ENCODE measurements at places on chromosomes 7 and 10.

DNA sequence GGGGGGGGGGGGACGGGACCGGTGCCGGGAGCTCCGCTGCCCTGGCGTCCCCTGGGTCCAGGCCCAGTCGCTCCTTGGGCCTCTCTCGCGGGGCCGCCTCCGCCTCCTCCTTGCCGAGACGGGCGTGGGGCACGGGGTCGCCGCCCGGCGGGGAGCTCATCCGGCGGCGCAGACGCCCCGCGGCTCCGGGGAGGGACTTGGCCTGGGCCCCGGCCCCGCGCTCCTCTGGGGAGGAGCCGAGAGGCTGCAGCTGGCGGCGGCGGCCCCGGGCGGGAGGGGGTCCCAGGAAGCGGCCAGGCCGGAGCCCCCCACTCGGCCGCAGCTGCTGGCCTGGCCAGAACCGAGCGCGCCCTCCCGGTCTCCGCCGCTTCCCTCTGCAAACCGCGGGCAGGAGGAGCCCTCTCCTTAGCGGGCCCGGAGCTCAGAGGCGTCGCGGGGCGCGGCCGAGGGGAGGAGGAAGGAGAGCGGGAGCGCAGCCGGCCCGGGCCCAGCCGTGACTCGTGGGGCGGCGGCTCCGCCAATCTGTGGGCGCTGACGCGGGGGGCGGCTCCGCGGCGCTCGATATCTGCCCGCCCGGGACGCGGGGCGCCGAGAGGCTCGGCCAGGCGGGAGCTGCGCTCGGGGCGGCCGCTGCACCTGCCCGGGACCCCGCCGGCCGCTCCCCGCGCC, at the start of gene FAM20C:
TSS of gene FAM20C (plus strand) at position 591 of the 669 bp plus-strand sequence. CDS start 629 bp downstream, outside the sequence.
- DNase-seq = peak; percentile 44

GRCh38 chr7:4159154-4159501, 523.0 kb upstream of the FOXK1 start:
- no peak for DNase-seq

GRCh38 chr10:88923520-88923919, 29.1 kb downstream of the ACTA2 start:
- DNase-seq = no peak

DNA sequence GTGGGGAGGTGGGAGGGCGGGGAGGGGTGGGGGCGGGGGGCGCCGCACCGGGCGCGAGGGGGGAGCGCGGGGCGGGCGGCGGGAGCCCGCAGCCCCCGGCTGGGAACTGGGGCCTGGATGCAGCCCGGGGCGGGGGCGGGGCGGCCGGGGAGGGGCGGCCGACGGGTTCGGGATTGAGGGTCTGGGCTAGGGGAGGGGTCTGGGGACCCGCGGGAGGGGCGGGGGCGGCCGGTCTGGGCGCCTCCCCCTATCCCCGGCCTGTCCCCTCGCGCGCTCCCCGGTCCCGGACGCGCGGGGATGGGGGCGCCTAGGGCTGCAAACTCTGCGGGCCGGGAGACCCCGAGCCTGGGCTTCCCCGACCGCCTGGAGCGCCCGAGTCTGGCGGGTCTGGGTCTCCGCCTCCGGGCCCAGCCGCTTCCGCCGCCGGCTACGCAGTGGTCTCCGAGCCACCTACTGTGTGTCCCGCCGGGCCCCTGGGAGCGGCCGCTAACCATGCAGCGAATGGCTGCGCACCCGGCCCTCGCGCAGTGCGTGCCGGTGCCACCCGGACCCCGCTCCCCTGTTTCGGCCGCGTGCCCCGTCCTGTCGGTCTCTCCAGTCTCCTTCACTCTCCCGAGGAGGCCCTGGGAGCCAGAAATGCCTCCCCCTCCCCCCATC, 375 bp upstream of the FGF8 start:
- no peak for DNase-seq

GRCh38 chr7:73341877-73342276, 13.9 kb downstream of the FKBP6 start:
- DNase-seq = no peak

DNA sequence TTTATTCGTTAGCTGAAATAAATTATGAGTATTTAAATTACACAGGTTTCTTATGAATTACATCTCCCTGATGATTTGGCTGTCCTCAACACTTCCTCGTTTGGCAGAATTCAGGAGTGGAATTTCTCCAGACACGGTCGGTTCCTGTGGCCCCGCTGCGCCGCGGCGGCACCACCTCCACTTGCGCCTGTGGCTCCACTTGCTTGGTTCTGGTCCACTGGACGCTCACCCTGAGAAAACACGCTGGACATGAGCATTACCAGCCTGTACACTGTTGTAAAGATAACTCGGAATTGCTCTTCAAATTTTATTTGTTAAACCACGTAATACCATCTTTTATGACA, 85.3 kb downstream of the ZNF33B start:
- no peak for DNase-seq

- DNase-seq = no peak
Measured at GRCh38 chr10:48574817-48575380, 30.0 kb downstream of the ARHGAP22 start.

- DNase-seq = no peak
Measured at GRCh38 chr10:73920089-73920488, 9.2 kb downstream of the PLAU start.

DNA sequence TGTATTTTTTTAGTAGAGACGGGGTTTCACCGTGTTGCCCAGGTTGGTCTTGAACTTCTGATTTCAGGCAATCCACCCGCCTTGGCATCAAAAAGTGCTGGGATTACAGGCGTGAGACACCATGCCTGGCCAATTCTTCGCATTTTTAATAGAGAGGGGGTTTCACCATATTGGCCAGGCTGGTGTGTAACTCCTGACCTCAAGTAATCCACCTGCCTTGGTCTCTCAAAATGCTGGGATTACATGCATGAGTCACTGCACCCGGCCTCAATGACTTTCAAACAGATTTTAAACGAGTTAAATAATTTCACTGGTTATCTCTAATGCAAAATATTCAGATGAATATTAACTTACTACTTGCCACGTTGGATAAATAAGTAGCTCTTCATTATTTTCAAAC, 37.6 kb upstream of the STEAP4 start:
- no peak for DNase-seq

DNA sequence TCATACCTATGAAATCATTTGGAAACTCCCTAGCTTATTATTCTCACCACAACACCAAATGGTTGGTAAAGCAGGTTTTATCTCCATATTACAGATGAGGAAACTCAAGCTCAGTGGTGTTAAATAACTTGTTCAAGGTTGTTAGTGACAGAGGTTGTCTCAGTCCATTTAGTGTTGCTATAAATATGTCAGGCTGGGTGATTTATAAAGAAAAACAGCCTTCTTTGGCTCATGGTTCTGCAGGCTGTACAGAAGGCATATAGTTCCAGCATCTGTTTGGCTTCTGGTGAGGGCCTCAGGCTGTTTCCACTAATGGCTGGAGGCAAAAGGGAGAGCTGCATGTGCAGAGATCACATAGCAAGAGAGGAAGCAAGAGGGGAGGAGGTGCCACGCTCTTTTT, 96.6 kb downstream of the ZNF438 start:
- DNase-seq = no peak

DNA sequence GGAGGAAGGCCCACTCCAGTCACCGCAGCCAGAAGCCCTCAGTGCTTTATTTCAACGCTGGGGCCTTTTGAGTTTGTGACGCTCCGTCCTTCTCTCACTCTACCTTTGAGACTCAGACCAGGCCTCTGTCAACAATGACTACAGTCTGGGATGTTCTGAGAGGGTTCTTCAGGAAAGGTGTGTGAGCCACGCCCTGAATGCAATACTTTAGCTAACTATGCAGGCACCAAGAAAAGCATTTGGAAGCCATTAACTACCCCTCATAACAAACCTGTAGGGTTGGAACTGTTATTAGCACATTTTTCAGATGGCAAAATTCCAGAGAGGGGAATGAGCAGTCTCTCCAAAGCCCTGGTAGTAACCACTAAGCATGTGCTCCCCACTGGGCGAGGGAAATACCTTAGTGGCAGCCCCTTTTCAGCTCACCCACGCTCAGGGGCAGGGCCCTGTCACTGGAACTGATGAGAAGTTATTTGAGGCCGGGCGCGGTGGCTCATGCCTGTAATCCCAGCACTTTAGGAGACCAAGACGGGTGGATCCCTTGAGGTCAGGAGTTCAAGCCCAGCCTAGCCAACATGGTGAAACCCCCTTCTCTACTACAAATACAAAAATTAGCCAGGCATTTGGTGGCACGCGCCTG, 5.7 kb upstream of the ARPC1B start:
- DNase-seq = no peak

- DNase-seq = no peak
Measured at GRCh38 chr10:100038561-100039071, 28.9 kb upstream of the DNMBP start.

DNA sequence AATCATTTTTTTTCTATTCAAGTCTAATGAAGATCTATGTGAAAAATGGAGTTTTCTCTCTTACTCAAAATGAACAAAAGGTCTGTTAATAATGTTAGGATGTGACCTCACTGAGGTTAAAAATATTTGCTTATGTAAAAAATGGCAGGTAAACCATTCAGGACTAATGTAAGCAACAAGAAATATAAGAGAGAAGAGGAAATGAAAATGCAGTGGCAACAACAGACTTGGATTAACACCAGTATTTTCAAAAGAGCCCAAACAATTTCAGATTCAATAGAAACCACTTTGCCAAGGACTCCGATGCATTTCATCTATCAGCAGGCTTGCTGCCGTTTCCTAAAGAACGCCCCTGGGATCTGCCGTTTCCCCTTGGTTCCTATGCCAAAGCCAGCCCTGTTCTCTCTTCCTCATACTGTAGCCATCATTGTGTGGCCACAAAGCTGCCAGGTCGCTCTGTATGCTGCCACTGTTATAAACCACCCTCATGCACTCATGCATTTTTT, 66.4 kb downstream of the MTURN start:
- no peak for DNase-seq

DNA sequence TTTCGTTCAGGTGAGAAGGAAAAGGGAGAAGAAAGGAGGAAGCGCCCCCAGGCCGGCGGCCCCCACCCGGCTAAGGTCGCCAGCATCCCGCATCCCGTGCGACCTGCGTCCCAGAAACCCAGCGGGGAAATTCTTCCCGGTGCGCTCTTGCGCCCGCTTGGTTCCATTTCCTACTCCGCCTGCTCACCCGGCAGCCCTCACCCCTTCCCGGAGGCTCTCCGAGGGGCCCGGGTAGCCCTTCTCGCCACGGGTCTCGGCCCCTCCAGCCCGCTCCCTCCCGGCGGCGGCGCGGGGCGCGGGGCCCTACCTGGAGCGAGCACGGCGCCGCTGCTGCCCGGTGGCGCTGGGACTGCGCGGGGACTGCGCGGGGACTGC, at the start of gene PRKCQ:
TSS of gene PRKCQ (minus strand) at position 373 of the 375 bp plus-strand sequence. CDS start 65,141 bp downstream, outside the sequence.
- DNase-seq = peak; percentile 49

DNA sequence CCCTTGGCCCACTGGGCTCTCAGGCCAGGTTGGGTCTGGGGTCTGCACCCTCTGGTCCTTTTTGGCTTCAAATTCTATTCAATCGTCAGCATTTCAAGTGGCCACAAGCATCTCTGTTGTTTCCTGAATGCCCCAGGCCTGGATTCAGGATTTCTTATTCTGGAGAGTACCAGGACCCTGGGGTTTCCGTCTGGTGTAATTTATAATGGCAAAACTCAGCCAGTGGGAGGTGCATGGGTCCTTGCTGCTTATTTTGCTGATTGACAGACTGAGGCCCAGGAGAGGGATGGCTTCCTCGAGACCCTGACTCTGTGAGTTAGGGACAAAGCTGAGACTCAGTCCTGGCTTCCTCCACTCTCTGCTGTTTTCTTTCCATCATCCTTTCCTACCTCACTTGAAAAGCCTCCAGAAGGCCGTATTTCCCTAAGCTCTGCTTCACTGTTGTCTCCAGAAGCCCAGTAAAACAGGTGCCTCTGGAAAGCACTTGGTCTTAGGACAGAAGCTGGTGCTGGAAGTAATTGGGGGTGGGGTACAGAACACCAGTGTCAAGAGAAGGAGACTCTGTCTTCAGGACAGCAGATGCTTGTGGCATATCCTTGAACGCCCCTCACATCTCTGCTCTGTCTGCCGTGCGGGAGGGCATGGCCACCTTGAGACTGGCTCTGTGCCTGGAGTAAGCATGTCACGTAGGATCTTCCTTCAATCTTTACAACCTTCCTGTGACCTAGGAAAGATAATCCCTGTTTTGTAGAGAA, 39.4 kb upstream of the SH2D4B start:
- no peak for DNase-seq

DNA sequence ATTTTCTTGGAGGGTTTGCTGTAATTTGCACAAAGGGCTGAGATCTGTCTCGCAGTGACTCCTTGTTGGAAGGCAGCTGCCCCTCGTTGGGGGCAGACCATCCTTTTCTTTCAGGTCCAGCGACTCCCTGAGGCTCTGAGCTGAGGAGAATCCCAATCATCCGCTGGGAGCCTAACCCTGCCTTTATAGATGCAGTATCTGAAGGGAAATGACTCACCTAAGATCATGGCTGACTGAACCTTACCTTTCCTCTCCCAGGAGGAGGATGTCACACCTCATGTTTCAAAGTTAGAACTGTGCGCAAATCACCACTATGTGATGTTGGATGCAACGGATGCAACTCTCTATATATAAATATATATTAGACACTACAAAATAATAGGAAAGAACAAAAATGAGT, 36.4 kb upstream of the MXI1 start:
- no peak for DNase-seq

GRCh38 chr10:107371801-107372200, 207.3 kb upstream of the SORCS1 start:
- DNase-seq = no peak

DNA sequence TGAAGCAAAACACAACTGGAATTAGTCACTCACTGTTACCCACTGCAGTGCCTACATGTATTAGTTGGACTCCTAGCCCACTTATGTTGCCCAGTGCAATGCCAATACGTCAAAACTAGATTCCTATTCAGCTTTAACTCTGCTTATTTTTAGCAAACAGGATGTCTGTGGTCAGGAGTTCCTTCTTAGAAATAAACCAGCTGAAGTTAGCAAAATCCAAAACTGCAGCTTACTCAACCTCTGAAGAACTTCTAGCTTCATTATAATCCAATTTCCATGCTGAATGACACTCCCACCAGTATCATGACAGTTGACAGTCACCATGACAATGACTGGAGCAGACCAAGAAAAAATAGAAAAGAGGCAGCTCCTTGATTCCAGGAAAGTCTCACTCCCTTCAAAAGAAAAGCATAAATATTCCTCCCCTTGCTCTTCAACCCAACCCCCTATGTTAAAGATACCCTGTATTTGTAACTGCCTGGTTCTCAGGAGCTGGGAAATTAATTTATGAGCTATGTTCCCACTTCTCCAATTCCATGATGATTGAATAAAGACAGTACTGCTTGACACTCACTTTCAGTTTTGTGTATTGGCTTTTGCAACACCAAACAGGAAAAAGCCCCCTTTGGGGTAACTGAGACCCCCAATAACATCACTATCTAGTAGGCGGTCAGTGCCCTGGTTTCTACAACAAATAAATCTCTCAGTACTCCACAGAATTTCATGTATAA, 327.4 kb downstream of the SORCS1 start:
- no peak for DNase-seq

DNA sequence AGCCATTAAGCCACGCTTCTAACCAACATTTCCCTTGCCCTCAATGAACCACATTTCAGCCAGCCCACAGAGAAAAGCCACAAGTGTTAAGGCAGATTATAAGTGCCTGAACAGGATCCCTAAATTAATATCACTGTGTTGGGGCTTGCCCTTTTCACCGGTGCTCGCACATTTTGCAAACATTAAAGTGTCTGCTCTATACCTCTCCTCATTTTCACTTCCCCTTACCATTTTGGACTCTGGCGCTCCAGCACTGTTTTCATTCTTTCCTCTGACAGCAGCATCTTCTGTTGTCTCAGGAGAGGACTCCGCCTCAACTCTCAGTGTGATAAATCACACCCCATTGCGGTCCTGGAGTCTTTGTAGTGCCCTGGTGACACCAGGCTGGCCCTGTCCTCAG, 274.2 kb downstream of the BAMBI start:
- DNase-seq = no peak

- DNase-seq = no peak
Measured at GRCh38 chr7:52920977-52921376, 114.5 kb upstream of the POM121L12 start.

All from activated CD4-positive, alpha-beta T cell treated with anti-CD3 and anti-CD28 coated beads, Interleukin-2, amount 50 U/mL, for 48 hours (primary cell).